ENCODE measurements at places on chromosomes 7 and 10.

- DNase-seq = no peak
These were observed 93.7 kb downstream of the MYL10 start for GRCh38 chr7:101535351-101535751.

- DNase-seq = no peak
These were observed 77.1 kb downstream of the THSD7A start for GRCh38 chr7:11754933-11755332.

- DNase-seq = no peak
These were observed 252.6 kb upstream of the INHBA start for GRCh38 chr7:41955451-41955850.

DNA sequence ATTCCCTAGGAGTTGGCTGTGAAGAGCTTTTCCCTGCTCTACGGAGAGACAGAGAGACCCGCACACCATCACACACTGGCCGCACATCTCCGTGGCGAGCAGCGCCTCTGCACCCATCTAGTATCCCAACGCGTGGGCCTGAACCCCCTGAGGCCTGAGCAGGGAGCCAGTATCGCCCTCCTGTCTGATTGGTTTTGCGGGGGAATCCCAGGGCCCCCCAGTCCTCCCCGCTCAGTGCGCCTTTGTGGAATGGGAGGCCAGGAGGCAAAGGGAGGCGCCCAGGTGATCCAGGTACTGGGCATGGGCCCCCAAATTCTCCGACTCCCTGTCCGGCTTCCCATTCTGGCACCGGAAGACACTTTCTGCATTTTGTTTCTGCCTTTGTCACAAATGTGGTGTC, 344.3 kb downstream of the GLRX3 start:
- no peak for DNase-seq
